GM04503 (cell line): ENCODE measurements at places on chromosomes 2 and 18.
A peak's percentile ranks its signal among the peaks of the same experiment; 100 is the strongest.

- DNase-seq = no peak
These were observed 59.3 kb downstream of the SETBP1 start for GRCh38 chr18:44740000-44740399.

DNA sequence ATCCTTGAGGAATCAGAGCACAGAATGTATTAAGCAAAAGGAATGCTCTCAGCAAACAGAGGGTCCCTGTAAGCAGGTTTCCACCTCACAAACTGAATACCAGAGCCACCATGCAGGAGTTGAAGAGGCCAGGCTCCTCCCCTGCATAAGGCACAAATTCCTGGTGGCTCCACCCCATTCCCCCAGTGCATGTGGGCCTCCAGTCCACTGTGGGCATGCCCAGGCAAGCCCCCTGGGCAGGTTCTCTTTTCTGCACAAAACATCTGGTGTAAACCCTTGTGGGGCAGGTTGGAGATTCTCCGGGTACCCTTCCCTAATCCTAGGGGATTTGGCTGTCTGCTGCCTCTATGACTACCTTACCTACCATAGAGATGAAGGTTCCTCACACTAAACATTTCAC lies 166.5 kb downstream of the PTPRM start:
- DNase-seq = no peak

GRCh38 chr2:51265539-51265938 lies 233.6 kb upstream of the NRXN1 start:
- no peak for DNase-seq

DNA sequence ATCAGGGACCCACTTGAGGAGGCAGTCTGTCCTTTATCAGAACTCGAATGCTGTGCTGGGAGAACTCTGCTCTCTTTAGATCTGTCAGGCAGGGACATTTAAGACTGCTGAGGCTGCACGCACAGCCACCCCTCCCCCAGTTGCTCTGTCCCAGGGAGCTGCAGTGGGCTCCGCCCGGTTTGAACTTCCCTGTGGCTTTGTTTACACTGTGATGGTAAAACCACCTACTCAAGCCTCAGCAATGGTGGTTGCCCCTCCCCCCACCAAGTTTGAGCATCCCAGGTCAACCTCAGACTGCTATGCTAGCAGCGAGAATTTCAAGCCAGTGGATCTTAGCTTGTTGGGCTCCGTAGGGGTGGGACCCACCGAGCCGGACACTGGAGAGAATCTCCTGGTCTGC lies 11.8 kb upstream of the LHCGR start:
- no peak for DNase-seq

DNA sequence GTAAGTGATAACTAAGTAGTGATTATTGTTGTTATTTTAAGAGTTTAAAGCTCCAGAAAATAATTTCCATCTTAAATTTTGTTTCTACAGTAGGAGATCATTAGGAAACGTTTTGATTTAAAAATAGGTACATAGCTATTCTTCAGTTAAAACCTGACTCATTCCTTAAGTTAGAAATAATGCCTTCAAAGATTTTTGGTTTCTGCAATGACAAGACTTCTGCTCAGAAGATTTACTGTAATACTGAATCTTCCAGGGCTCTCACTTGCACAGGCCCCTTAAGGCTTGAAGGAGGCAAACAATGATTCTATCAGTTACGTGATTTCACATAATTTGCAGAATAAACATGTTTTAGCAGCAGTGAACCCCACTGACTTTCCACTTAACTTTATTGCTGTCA lies 333.7 kb downstream of the RAD51AP2 start:
- DNase-seq = no peak

- DNase-seq = no peak
These were observed 24.2 kb downstream of the COLEC12 start for GRCh38 chr18:476251-476664.

DNA sequence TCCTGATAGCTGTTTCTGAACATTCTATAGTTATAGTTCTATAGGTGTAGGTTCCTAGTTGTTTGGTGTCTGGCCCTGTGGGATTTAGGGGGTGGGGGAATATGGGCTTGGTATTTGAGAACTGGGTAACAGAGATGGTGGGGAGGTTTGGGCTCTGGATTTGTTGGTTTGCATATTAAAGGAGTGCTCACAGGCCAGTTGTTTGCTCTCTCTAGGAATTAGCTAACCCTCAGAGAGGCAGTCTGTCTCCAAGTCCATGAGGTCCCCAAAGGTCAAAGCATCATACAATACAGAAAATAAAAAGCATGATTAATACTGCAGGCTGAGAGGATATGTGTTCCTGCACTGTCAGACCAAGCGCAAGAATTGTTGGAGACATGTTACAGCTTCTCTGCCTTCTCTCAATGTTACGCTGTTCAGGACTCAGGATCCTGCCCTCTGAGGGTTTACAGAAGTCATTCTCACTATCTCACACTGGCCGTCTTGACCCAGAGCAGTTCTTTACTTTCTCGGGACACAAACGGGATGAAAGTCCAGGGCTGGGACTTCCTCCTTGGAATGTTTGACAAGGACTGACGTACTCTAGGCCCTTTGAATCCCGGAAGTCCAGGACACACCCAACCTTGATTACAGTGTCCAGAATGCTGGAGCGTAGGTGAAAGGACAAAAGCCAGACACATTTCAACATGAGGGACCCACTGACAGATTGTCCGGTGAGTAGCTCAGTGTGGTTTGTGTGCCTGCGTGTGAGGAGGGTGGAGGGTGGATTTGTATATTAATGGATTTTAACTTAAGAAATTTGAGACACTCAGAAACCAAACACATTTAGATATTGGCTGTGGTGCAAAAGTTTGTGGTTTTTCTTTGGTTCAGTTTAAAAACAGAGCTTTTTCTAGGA lies at the start of gene NOSTRIN:
NOSTRIN (plus strand) TSS at position 677 of the 898 bp plus-strand sequence; CDS start at position 687, 10 bp downstream.
- no peak for DNase-seq

DNA sequence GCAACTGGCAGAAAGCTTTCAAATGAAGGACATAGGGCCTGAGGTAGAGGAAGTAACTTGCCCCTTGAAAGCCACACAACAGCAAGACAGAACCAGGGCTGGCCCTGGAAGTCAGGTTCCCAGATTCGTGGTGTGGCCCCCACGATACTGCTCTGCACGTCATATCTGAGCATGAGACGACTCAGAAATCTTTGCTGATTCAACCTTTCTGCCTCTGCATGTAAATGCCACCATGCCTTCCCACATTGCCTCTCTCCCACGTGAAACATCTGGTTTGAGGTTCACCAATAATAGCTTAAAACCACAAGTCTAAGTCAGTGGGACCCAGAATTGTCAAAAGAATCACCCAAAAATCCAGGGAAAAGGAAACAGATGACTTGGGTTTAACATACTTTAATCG lies 214.0 kb upstream of the TRIB2 start:
- no peak for DNase-seq

- no peak for DNase-seq
These were observed 202.1 kb downstream of the ANKRD30B start for GRCh38 chr18:14949800-14950664.

DNA sequence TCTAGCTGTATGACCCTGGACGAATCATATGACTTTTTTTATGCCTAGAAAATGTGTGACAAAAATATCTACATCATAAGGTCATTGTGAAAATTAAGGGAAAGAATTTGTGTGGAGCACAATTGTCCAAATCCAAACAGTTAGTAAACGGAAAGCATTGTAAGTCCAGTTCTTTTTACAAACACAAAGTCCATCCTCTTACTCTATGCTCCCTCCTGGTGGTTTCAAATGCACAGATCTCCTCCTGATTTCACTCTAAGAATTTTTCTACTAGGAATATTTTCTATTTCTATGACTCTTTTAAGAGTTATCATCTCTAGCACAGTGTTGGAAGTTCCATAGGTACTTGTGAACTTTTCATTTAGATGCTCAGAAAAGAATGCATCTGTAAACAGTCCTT lies 125.2 kb upstream of the ARL5A start:
- no peak for DNase-seq

DNA sequence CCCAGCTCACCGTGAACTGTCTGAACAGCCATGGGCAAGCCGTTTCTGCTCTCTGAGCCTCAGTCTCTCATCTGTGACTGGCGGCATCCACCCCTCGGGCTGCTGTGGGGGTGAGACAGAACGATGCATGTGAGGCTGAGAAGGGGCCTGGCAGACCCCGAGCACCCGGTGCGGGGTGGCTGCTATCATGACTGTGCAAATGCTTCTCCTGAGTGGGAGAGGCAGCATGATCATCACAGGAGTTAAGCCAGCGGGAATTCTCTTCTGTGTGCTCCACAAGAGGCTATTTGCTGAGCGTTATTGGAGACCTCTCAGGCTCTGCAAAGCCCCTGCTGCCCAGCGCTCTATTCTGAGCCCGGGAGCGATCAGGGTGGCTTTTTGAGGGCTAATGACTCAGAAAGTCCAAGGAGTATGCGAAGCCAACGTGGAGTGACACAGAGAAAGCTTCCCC lies 45.8 kb upstream of the ID2 start:
- no peak for DNase-seq

- DNase-seq = peak; percentile 47
These were observed 28.6 kb downstream of the PLA2R1 start for GRCh38 chr2:160033732-160034392.

- DNase-seq = peak; percentile 76
These were observed 36.9 kb upstream of the NT5C1B start for GRCh38 chr2:18626256-18626668.

DNA sequence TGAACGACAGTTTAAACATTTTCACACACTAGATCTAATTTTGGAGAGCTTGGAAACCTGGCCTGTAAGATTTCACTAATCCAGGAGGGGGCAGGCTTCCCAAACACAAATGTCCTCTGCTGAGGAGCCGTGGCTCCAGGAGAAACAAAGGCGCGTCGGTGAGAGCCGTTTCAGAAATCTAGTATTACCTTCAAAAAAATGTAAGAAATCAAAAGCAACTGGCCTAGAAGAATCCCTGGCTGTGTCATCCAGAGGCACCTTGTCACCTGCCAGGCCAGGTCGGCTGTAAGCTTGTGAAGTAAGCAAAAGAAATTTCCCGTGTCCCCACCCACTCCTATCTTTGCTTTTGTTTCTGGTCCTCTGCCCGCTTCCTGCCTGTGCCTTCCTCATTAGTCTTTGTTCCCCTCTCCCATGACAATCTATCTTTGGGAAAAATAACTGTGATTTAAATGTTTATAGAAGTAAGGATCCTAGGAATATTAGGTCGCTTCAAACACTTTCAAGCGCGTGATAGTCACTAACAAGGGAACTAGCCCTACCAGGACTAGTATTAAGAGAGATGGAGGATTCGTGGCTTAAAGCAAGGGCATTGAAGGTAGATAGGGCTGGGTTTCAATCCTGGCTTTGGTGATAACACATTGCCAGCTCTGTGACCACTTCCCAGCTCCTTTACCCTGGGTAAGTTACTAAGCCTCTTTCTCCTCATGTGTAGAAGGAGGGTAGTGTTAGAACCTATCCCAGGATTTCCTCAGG lies 99.5 kb upstream of the STK39 start:
- DNase-seq = no peak

DNA sequence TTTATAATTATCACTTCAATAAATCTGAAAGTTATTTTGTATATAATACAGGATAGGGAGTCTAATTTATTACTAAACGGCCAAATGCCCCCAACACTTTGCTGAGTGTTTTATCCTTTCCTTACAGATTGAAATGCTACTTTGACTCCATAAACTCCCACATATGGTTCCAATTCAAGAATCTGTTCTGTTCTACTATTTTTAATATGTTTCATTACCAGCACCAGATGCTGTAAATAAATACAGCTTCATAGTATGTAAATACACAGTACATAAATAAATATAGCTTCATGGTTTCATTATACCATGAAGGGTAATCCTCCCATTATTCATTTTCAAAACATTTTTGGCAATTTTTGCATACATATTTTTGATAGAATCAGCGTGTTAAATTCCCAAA lies 34.0 kb upstream of the MREG start:
- DNase-seq = no peak

GRCh38 chr2:157256626-157257025 lies 879 bp upstream of the GALNT5 start:
- no peak for DNase-seq

DNA sequence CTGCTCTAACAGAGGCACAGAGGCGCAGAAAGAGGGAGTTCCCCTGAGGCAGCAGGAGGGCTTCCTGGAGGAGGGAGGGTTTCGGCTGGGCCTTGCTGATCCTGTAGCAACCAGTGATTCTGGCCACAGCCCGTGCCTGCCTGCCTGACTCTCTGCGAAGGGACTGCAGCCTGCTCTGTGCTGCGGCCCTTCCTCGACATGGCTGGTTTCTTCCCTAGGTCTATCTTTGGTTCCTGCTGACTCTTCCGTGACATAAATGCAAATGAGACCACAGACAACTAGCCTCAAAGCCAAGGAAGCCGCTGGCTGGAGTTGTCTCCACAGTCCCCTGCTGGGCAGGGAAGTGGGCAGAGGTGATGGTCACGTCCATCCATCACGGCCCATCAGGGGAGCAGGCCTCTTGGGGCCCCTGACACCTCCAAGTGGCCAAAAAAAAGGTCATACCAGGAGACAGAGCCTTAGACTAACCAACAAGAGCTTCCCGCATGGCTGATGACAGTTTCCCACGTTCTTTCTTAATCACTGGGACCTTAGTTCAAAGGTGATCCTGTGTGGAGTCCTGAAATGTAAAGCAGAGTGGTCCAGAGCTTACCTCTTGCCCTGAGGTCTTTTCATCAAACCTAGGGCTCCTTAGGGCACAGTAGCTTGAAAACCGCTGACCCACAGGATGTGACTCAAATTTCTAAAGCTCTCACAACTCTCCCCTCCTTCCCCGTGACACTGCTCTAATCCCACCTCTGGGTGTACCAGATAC lies 55.3 kb downstream of the HS1BP3 start:
- DNase-seq = no peak

DNA sequence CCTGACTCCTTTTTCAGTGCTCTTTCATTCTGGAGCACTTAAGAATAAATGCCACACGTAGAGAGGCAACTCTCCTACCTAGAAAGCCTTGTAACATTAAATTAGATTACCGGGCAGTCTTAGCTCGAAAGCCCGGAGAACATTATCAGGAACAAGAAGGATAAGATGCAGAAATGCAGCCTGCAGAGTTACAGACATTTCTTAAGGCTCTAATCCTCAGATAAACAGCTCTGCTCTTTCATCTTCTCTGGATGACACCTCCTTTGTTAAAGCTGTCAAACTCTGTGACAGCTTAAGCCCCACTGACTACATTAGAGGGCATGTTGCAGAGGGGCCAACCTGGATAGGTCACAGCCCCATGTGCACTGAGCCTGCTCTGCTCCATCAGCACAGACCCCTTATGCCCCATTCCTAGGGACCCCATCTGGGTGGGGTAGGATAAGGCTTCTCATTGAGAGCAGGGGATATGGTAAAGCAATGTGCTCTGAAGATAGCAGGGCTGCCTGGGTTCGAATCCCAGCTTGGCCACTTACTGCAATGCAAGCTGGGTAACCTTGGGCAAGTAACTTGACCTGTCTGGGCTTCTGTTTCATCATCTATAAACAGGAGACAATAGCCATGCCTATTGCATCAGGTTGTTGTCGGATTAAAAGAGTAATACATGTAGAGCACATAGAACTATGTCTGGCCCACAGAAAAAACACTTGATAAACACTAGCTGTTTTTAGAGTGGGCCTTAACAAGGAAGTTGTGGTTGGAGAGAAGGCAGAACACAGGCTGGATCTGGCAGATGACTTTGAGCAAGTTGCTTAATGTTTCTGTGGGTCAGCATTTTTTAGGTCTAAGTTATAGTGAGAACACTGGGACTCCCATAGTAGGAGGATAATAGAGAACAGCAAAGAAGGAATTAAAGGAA lies 111.4 kb downstream of the THNSL2 start:
- no peak for DNase-seq

- DNase-seq = no peak
These were observed 208.1 kb downstream of the NCKAP5 start for GRCh38 chr2:133360190-133360589.

GRCh38 chr2:173792166-173792565 lies 173.0 kb downstream of the SP3 start:
- DNase-seq = no peak
